NCI-H2029 treated with DMSO at 0.1 percent for 48 hours (cell line): ENCODE measurements at places on chromosomes 7 and 10.

DNA sequence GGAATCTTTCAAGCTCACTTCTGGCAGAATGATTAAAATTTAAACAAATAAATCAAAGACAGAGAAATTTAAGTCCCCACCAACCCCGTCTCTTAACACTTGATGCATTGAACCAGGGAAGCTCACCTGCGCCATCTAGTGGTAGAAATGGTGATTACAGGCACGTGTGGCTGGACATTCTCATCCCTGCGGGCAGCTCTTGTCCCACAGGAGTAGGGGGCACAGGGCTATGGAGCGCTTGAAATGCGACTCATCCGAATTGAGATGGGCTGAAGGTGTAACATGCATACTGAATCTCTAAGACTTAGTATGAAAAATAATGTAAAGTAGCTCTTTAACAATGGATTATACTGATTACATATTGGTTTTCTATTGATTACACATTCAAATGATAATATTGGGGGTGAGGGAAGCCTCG is 24.8 kb upstream of the SLIT1 start:
- DNase-seq, result no peak

- DNase-seq, result no peak
Measured at GRCh38 chr10:86308056-86308455, 58.5 kb downstream of the GRID1 start.

DNA sequence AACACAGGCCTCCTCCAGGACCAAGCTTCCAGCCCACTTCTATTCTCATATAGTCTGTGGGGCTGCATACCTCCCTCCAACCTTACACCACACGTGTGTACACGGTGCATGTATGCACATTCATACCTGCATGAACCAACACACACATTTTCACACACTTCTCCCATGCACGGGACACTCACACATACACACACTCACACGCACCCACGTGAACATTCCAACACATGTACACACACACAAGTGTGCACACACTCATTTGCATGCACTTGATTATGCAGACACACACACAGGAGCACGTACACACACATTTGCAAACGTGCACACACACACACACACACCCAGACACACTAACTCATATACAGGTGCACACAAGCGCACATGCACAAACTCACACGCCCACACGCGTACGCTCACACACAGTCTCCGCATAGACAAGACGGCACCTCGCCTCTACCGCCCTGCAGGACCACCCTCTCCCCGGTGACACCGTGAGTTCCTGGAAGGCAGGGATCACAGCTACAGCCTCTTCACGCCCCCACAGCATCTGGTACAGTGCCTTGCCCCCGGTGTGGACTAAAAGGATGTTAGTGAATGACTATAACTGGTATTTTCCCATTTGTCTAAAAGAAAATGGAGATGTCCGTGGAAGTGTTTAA is 263.8 kb downstream of the PTPRN2 start:
- no peak for DNase-seq

DNA sequence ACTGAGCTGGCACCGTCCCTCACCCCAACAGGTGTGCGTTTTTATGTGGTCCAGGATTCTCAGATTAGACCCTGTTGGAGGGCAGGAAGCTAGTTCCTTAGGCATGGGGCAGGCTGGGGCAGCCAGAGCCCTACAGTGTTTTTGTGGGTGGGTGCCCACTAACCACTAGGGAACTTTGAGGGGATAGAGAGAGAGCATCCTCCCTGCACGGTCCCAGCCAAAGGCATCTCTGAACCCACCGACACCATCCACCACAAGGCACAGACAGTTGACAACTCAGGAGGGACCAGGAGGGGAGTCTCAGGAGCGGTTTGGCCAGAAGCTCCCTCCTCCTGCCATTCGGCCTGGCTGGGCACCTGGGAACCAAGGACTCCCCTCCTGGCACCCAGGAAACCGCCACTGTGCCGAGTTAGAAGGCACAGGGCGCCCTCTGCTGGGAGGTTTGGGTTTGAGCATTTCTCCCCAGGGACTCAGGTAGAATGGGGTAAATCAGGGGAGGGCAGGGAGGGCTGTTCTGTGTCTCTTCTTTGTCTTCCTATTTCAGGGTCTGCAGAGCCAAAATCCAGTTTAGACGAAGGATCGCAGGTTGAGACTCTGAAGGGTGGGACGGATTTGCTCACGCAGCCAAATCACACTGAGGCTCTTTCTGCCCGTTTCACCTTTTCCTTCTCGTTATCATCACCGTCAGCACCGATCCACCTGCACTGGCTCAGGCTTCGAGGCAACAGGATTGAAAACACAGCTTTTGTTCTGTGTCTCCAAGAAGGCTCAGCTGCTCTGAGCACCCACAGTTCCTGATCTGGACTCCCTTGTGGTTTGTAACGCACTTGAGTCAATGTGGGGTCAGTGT is 84.8 kb upstream of the COL13A1 start:
- no peak for DNase-seq
